Activated CD4-positive, alpha-beta T cell treated with anti-CD3 and anti-CD28 coated beads, Interleukin-2, amount 10 ng/mL, durations not matched to agents 7 days and 5 days (primary cell): ENCODE measurements at places on chromosomes 3 and 15. TPM values are rescaled to one million over a fixed set of nuclear protein-coding genes. Genes with fewer than 3 reads are reported as not detected.

The RBM5 gene
- total RNA-seq, result 215 TPM

The GOLGA8K gene
- total RNA-seq, result 1.2 TPM

The DYNC1LI1 gene
- 26.9 TPM for total RNA-seq

The HEG1 gene
- 30.4 TPM for total RNA-seq
